ENCODE measurements at places on chromosomes 5 and 9.

DNA sequence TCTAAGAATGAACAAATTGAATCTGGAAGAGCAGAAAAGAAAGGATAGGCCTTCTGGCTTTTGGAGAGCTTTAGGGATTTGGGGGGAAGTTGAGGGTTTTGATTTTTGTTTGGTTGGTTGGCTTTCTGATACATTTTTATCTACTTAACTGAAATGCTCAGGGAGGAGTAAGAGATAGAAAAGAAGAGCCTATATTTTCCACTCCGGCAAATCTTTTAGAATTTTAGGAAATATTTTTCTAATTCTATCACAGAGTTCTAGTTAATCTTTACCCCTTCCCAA, 25.8 kb upstream of the FST start:
- no peak overlapping the region for H3K4me3 ChIP-seq
- no peaks in the 10 kb centered on the region for H3K4me1 ChIP-seq
- no peak for DNase-seq
- no peaks in the 10 kb centered on the region for H3K36me3 ChIP-seq
- no peaks in the 10 kb centered on the region for H3K27me3 ChIP-seq

GRCh38 chr9:93185266-93186214, 1.6 kb downstream of the WNK2 start:
- H3K27me3 ChIP-seq: no peaks in the 10 kb centered on the region
- H3K4me3 ChIP-seq: peak overlapping the region; percentile 49
- peaks cover 7% of the 10 kb centered on the region for H3K4me1 ChIP-seq
- no peak overlapping the region for H3K27ac ChIP-seq

DNA sequence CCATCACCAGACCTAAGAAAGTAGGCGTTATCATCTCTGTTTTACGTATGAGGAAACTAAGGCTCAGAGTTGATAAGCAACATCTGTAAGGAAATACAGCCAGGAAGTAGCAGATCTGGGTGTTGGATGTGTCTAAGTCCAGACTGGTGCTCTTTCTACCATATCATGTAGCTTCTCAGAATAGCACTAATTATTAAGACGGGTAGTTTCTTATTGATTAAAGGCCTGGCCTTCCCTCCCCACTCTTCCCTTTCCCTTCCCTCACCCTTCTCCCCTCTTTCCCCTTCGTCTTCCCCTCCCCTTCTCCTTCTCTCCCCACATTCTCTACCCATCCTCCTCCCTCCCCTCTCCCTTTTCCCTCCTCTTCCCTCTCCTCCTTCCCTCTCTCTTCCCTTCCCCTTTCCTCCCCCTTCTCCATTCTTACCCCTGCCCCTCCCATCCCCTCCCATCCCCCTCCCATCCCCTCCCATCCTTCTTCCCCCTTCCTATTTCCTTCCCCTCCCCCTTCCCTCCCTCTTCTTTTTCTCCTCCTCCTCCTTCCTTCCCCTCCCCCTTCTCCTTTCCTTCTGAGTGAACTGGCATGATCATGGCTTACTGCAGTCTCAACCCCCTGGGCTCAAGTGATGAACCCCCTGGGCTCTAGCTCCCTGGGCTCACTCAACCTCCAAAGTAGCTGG, 79.4 kb downstream of the SNX24 start:
- no peaks in the 10 kb centered on the region for H3K4me1 ChIP-seq
- H3K4me3 ChIP-seq: no peak overlapping the region
- no peak overlapping the region for H3K27ac ChIP-seq
- no peak for DNase-seq
- no peaks in the 10 kb centered on the region for H3K27me3 ChIP-seq
- H3K36me3 ChIP-seq: no peaks in the 10 kb centered on the region

DNA sequence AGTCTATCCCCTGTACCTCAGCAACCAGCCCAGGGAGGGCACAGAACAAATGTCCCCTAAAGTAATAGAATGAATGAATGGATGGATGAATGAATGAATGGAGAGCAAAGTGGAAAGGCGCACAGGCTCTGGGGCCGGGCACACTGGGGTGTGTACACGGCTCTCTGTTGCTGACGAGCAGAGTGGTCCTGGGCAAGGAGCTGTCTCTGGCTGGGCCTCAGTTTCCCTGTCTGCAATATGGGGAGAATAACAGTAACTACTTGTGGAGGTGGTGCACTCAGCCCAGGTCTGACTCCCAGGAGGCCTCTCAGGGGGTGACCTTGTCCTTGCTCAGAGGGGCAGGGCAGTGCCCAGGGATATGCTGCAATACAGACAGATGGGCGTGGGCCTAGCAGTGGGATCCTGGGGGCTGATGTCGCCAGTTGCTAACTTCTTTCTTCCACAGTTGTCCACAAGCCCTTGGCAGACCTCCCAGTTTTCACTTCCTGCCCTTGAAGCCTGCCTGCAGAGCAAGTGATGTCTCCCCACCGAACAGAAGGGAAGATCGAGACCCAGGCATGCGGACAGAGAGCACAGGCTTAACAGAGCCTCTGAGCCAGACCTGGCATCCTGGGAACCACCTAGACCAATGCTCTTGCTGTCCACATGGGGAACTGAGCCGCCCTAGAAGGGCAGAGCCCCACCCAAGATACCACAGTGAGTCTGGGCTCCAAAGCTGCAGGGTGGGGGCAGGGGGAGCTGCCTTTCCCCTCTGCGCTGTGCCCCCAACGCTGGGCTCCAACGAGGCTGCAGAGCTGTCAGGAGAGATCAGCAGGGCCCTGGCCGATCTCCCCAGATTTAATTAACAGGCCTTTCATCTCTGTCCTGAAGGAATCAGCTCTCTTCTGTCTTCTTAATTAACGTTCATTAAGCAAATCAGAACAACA, 13.6 kb upstream of the LAMC3 start:
- no peak for DNase-seq
- H3K4me1 ChIP-seq: no peaks in the 10 kb centered on the region
- H3K27me3 ChIP-seq: no peaks in the 10 kb centered on the region
- no peaks in the 10 kb centered on the region for H3K36me3 ChIP-seq
- H3K4me3 ChIP-seq: no peak overlapping the region

- H3K27me3 ChIP-seq: no peaks in the 10 kb centered on the region
- H3K4me3 ChIP-seq: no peak overlapping the region
- H3K27ac ChIP-seq: no peak overlapping the region
- H3K36me3 ChIP-seq: peaks cover 5% of the 10 kb centered on the region
- H3K4me1 ChIP-seq: no peaks in the 10 kb centered on the region
Measured at GRCh38 chr9:131942146-131942720, 137.4 kb downstream of the MED27 start.

DNA sequence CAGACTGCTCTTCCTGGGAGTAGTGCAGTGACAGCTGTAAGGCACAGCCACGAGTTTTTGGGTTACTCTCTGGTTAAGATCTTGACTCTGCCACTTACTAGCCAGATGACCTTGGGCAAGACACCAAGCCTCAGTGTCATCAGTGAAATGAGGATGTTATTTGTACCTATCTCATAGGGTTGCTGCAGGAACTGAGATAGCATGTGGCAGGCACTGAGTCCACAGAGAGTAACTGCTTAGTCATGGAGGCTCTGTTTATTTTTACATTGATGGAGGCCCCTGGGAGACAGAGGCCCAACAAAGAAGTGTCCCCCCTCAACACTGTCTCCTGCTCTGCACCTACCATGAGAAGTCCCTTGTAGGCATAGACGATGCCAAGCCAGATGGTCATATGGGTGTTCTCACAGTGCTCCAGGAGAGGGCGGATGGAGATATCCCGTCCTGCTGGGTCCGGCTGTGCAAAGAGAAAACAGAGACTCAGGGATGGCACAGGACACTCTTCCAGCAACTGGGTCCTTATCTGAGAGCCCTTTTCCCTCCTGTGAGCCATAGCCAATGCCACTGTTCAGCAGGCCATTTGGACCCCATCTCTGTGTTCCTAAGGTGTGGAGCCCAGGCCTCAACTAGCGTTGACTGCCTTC, 55.4 kb upstream of the TBC1D2 start:
- no peak overlapping the region for H3K4me3 ChIP-seq
- DNase-seq: no peak
- H3K4me1 ChIP-seq: no peaks in the 10 kb centered on the region

Data from vagina (tissue), 2 donors.